SW 1271 (cell line): ENCODE measurements at places on chromosomes 11 and 22.

DNA sequence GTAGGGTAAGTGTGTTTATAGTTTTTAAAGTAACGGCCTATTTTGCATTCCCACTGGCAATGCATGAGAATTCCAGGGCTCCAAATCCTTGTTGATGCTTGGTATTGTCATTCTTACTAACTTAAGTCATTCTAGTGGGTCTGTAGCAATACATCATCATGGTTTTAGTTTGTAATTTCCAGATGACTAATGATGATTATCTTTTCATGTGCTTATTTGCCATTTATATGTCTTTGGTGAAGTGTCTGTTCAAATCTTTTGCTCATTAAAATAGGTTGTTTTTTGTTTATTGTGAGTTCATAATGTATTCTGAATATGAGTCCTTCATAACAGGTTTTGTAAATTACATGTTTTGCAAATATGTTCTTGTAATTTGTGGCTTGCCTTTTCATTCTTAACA lies 31.2 kb downstream of the MTMR3 start:
- DNase-seq: no peak

DNA sequence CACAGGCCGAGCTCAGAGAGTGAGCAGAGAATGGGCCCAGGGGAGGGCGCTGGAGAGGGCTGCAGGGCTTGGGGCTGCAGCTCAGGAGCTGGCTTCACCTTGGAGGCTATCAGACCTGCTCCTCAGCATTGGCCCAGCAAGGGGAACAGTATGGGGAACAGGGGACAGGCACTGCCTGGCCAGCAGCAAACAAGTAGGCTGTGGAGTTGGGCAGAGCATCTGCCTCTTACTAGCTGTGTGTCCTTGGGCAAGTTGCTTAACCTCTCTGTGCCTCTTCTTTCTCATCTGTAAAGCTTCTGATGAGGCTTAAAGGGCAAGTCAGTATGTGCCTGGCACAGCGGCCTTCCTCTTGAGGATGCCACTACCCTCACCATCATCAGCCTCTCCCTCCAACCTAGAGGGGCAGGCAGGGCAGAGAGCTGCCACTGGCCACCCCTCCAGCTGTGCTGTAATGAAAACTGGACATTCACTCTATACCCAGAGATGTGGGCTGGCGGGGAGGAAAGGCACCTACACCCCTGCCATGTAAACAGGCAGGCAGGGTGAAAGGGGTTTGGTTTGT lies 7.5 kb upstream of the CDKN1C start:
- DNase-seq: no peak

GRCh38 chr11:48093323-48093722 lies 113.0 kb downstream of the PTPRJ start:
- no peak for DNase-seq

DNA sequence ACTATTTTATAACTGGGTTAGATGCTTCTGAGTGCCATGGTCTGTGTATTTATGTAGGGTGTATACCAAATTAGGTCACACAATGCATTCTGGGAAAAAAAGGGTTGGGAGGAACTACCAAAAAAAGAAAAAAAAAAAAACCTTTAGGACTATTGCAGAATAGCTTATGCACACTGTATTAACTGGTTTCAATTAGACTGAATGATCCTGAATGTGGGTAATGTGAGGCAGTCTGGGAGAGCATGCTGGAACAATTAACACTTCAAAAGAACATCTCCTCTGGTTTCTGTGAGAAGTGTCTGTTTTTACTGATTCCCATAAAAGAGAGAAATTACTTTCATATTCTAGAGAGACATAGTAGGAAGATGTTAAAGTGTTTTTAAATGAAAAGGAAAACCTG lies 521.3 kb downstream of the DLG2 start:
- no peak for DNase-seq

DNA sequence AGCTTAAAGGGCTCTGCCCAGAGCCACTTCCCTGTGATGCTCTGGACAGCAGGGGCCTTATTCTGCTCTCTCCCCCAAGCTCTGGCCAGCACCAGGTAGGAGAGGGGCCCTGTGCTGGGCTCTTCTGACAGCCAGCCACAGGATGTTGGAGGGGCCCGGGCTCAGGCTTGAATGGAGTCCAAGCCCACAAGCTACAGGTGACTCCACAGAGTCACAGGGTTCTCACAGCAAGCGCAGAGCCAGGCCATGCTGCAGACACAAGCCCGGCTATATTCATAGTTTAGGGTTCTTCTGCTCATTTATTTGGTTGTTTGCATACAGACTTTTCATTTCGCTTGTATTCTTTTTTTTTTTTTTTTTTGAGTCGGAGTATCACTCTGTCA lies 1392.8 kb downstream of the BRD1 start:
- DNase-seq: no peak

- DNase-seq: no peak
Observed at GRCh38 chr11:46275964-46276641, 1.4 kb upstream of the CREB3L1 start.

- no peak for DNase-seq
Observed at GRCh38 chr11:47518212-47518964, 34.5 kb downstream of the CELF1 start.

- DNase-seq: no peak
Observed at GRCh38 chr22:46514592-46515207, 22.7 kb downstream of the CELSR1 start.

DNA sequence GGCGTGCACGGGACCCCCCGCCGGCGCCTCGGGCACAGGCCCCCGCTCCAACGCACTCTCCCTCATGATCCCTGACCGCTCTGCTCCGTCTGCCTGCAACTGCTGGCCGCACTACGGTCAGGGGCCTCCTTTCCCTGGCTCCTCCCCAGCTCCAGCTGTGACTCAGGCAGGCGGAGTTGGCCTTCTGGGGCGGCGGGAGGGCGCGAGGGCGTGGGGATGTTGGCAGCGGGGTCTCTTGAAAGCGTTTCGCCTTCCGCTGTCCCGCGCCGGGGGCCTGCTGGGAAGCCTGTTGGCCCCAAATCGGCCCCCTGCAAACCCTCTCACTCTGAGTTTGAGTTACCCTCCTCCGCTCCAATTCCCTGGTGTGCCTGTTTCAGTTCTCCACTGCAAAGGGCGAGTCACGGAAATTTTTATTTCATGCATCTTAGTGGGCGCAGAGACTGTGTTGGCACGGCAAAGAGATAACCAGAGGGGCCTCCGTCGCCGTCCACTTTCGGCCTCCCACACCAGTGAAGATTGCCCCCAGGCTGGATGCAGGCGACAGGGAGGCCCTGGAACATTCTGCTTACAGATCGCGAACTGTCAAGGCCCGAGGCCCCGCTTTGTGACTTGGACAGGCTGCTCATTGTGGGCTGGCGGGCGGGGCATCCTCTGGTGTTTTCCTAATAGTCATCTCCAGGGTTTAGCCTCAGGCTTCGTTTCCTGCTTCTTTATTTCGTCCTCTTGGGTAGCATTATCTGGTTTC lies at the start of gene CAVIN3:
TSS of gene CAVIN3 (minus strand) at position 91 of the 745 bp plus-strand sequence. CDS start at position 66, 25 bp downstream.
- DNase-seq: peak; percentile 76

DNA sequence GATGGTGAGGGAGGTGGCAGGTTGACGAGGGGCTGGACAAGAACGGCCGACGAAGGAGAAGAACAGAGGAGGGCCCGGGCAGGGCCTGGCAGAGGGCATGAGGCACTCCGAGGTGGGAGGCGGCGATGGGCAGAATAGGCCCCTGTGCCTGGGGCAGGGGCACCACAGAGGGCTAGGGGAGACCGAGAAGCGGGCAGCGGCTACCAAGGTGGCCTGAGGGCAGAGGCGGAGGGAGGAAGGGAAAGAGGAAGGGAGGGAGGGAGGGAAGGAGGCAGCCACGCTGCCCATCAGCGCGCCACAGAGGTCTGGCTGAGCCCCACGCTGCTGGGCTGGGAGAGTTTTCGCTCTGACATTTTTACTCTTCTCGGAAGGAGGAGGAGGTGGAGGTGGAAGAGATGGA lies 11.3 kb downstream of the LSP1 start:
- DNase-seq: no peak

GRCh38 chr11:111559800-111560464 lies 19.4 kb downstream of the LAYN start:
- DNase-seq: no peak

DNA sequence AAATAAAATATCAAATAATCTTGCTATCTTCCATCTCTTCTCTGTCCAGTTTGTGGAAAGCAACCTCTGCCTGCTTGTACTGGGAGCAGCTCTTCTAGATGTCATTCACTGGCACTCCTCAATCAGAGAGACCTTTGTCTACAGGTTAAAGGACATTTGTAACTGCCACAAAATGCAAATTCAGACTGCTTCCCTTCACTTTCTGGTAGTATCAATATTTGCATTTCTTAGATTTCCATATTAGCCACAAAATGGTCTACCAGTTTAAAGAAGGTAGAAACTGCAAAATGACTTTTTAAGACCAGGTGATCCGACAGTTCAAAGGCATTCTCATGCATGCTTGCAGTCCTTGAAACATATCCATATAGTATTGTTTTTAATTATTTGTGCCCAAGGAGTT lies 51.7 kb upstream of the RCN1 start:
- DNase-seq: no peak

DNA sequence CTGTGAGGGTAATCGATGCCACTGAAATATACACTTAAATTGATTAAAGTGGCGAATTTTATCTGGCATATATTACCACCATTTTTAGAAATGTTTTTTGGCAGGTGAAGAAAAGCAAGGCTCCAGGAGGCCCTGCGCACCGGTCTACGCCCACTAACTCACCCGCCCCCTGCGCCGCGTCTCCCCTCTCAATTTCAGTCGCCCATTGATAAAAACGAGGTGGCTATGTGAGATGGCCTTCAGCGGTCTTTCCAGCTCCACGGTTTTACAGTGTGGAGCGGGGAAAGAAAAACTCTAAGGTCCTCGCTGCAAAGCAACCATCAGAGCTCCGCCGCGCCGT lies 602 bp upstream of the AQP11 start:
- DNase-seq: no peak

- no peak for DNase-seq
Observed at GRCh38 chr11:44670794-44671193, 56.0 kb upstream of the TSPAN18 start.

DNA sequence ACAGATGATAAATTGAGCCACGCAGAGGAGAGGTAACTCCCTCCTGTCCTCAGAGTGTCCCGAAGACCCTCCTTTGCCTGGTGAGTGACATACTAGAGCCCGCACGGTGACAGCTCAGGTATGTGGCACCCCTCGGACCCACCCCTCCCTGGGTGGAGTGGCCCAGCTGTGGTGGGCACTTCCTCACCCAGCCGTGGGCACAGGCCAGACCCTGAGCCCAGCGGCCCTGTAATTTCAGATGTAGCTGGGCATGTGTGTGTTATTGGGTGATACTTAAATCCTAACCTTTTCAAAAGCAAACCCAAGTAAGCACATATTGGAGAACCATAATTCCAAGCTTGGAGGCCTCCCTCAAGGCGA lies 93.2 kb downstream of the WNT7B start:
- DNase-seq: no peak

GRCh38 chr11:11155962-11156815 lies 196.9 kb downstream of the CSNK2A3 start:
- no peak for DNase-seq

DNA sequence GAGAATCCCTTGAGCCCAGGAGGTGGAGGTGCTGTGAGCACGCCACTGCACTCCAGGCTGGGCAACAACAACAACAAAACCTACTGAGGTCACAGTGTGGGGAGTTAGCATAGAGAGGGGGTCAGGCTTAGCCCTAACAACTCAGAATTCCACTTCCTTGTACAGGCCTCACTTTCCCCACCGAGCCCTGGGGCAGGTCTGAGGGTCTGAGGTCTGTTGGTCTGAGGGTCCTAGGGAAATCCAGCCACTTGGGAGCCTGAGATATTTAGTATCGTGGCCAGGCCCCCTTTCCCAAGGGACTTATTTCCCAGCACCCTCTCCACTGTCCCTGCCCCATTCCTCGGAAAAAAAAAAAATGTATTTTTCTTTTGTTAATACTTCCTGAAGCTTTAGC lies 34.8 kb upstream of the HORMAD2 start:
- DNase-seq: no peak

DNA sequence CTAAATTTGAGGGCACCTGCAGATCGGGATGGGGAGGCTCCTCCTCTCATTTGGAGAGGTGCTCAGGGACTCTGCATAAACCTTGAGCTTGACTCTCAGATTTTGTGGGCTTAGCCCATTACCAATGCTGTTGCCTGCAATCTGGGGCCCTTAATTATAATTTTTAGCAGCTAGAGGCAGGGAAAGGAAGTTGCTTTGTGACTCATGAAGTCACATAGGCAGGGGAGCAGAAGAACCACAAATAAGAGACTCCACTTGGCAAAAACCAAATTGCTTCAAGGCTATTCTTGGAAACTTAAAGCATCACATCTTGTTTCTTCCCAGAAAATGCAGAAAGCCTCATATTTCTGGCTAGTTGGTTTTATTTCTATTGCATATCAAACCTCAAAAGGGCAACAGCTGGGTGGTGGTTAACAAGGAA lies 46.9 kb downstream of the MICAL2 start:
- no peak for DNase-seq

GRCh38 chr22:35629406-35630216 lies 12.5 kb upstream of the MB start:
- peak; percentile 87 for DNase-seq
